Calu3 (cell line): ENCODE measurements at places on chromosomes 4 and X. TPM values are rescaled to one million over a fixed set of nuclear protein-coding genes. Genes with fewer than 3 reads are reported as not detected.

KLHL8 gene
- total RNA-seq, result 9.9 and 10.0 TPM in 2 replicates

CCDC158 gene
- 0.12 TPM in 1 of 2 replicates, not detected in the other for total RNA-seq

NALF2 gene
- total RNA-seq, result 6.3 and 6.9 TPM in 2 replicates

NUDT11 gene
- total RNA-seq, result 1.3 and 1.4 TPM in 2 replicates

- peak; percentile 16 for DNase-seq
- no peak overlapping the region for H3K27ac ChIP-seq
- H3K36me3 ChIP-seq, result peaks cover 18% of the 10 kb centered on the region
- peak overlapping the region; percentile 93 for H3K4me3 ChIP-seq
Measured at GRCh38 chr4:167233685-167234315, 494 bp downstream of the SPOCK3 start.

GRCh38 chrX:106510713-106511403 is 100.9 kb upstream of the RADX start:
- no peaks in the 10 kb centered on the region for H3K27me3 ChIP-seq
- DNase-seq, result no peak

DNA sequence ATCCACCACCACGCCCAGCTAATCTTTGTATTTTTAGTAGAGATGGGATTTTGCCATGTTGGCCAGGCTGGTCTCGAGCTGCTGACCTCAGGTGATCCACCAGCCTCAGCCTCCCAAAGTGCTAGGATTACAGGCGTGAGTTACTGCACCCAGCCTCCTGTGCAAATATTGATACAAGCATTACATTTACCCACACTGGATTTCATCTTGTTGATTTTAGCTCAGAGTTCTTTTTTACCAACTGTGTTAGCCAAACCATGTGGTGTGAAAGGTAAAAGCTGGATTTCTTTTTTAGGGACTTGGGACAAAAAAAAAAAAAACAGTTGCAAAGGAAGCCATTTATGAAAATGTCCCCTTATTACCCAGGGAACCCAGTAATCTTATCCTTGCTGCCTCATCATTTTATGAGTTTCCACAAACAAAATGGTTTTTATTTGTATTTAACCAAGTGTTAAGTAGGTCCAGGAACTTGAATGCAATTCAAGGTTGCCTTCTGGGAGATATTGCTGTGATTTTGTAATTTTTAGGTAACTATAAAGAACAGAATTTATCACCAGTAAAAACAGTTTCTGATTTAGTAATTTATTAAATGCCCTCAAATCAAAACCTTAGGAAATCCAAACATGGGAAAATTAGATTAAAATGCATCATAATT is 202.5 kb downstream of the PALLD start:
- no peaks in the 10 kb centered on the region for H3K27me3 ChIP-seq
- no peaks in the 10 kb centered on the region for H3K36me3 ChIP-seq
- no peak for DNase-seq
- H3K27ac ChIP-seq, result no peak overlapping the region

- H3K36me3 ChIP-seq, result no peaks in the 10 kb centered on the region
- no peak for DNase-seq
- no peaks in the 10 kb centered on the region for H3K4me1 ChIP-seq
- H3K27ac ChIP-seq, result no peak overlapping the region
- H3K27me3 ChIP-seq, result no peaks in the 10 kb centered on the region
Measured at GRCh38 chrX:42269186-42269585, 345.8 kb upstream of the CASK start.

GRCh38 chr4:153115322-153116290 is 88.6 kb upstream of the TRIM2 start:
- no peak overlapping the region for H3K4me3 ChIP-seq
- H3K4me1 ChIP-seq, result peaks cover 23% of the 10 kb centered on the region
- no peak overlapping the region for H3K27ac ChIP-seq
- no peaks in the 10 kb centered on the region for H3K27me3 ChIP-seq

GRCh38 chr4:184329659-184330400 is 112.2 kb upstream of the ENPP6 start:
- peaks cover 23% of the 10 kb centered on the region for H3K4me1 ChIP-seq
- DNase-seq, result no peak
- no peak overlapping the region for H3K27ac ChIP-seq
- no peaks in the 10 kb centered on the region for H3K36me3 ChIP-seq

- H3K4me3 ChIP-seq, result no peak overlapping the region
- H3K27me3 ChIP-seq, result no peaks in the 10 kb centered on the region
- H3K27ac ChIP-seq, result no peak overlapping the region
- no peaks in the 10 kb centered on the region for H3K4me1 ChIP-seq
- no peak for DNase-seq
- no peaks in the 10 kb centered on the region for H3K36me3 ChIP-seq
Measured at GRCh38 chr4:35286434-35286833, 957.9 kb downstream of the ARAP2 start.
